ENCODE measurements at places on chromosomes 7 and 10.
A peak's percentile ranks its signal among the peaks of the same experiment; 100 is the strongest.

- DNase-seq = no peak
Observed at GRCh38 chr10:118118716-118119115, 72.0 kb upstream of the RAB11FIP2 start.

DNA sequence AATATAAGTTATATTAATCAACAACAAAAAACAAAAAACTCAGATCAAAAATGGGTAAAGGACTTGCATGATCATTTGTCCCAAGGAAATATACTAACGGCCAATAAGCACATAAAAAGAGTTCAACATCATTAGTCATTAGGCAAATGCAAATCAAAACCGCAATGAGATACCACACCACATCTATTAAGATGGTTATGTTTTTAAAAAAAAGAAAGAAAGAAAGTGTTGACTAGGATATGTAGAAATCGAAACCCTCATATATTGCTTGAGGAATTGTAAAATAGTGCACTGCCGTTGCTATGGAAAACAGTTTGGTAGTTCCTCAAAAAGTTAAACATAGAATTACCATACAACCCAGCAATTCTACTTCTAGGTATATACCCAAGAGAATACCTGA, 39.4 kb upstream of the CTNNA3 start:
- DNase-seq = no peak

DNA sequence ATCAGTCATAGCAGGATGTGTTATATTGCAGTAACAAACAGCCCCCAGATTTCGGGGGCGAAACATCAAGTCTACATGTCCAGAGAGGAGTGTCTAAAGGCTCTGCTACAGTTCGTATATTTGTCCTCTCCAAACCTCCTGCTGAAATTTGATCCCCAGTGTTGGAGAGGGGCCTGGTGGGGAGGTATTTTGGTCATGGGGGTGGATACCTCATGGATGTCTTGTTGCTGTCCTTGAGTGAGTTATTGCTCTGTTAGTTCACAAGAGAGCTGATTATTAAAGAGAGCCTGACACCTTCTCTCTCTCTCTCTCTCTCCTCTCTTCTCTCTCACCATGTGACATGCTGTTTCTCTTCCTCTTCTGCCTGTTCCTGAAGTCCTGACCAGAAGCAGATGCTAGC, 343.7 kb downstream of the TCERG1L start:
- no peak for DNase-seq

- DNase-seq = no peak
Observed at GRCh38 chr7:156279635-156280034, 360.9 kb upstream of the RNF32 start.

DNA sequence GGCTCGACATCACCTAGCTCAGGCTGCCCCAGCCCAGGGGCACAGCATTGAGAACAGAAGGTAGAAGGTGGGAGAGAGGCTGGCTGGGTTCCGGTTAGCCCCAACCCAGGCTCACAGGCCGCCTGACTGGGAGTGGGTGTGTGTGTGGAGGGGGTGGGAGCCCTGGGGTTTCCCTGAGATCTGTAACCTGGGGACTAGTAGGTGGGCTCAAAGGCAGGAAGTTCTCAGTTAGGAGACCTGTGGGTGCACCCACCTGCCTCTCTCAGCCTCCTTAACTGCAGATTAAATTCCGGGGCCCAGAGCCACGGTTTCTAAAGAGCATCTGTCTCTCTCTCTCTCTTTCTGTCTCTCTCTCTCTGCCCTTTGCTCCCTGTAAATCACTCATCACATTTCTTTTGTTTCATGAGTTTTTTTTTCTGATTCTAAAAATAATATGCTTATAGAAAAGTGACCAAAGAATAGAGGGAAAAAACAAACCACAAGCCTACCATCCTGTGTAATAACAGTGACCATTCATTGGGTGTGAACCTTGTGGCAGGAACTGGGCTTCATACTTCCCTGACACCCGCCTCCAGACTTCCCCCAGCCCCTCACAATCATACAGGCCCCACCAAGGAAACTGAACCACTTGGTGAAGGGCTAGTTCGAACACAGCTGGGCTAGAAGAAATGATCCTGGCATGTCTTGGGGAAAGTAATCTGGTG, 83.4 kb upstream of the SMNDC1 start:
- no peak for DNase-seq

- DNase-seq = peak; percentile 74
Observed at GRCh38 chr7:27129729-27130539, 623 bp downstream of the HOXA4 start.

DNA sequence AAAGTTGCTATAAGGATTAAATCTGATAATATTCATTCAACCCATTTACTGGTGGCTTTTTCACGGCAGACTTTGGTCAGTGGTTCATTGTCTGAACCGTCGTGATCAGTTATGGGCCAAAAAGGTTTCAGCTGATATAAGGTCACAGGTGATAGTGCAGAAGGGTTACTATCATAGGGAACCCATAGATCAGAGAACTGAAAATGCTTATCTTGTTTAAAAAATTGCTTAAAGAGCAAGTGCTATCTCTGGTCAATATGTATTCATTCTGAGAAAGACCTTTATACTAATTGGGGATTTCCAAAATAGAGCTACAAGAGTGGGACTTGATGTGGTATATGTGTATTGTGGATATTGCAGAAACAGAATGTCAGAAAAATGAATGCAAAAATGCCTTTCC, 147.8 kb upstream of the SEMA3E start:
- no peak for DNase-seq

DNA sequence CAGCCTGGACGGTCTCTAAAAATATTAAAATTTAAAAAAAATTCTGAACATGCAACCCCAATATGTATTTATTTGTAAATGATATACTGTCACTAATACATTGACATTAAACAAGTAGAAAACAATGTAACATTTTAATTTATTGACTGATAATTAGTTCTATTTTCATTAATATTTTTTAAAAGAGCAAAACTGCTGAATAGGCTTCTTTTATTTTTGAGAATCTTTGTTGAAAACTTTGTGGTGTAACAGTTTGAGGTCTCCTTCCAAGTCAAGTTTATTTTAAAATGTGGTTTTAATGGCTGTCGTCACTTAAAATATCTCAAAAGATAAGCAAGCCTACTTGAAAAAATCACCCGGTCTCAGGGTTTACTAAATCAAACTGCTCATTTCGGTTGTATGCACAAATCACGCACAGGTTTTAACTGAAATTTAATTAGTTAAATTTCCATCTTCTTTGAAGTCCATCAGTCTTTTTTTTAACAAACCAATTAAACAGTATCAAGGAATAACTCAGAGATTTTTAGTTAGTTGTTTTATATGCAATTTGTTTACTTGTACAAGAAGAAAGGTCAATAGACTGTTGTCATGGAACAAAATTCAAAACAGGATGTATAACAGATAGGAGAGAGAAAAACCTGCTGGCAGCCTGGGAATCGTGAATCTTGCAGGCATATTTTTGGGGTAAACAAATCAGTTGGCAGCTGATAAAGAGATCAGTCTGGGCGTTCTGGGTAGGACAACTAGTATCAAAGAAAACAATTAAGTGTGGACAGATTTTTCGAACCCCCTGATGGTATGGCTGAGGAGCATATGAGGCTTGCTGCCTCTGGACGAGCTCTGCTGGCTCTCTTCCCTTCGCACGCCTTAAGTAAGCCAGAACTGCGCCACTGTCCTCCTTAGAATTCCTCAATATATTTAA, 9.7 kb upstream of the EDRF1 start:
- DNase-seq = no peak

Measured in left forelimb (tissue), 1 donor.